Stimulated activated CD8-positive, alpha-beta memory T cell treated with anti-CD3 and anti-CD28 coated beads, Interleukin-7, amount 100 ng/mL, for 4 hours (primary cell): ENCODE measurements at places on chromosomes 5 and 9.

- DNase-seq, result no peak
These were observed 89.4 kb downstream of the MACROH2A1 start for GRCh38 chr5:135309391-135310327.

DNA sequence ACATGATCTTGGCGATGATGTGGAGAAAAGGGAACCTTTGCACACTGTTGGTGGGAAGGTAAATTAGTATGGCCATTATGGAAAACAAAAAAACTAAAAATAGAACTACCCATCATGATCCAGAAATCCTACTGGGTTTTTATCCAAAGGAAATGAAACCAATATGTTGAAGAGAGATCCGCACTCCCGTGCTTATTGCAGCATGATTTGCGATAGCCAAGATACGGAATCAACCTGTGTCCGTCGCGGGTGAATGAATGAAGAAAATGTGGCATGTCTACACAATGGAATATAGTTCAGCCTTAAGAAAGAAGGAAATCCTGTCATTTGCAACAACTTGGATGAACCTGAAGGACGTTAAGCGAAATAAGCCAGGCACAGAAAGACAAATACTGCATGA lies 84.5 kb downstream of the TTLL11 start:
- DNase-seq, result no peak

- DNase-seq, result no peak
These were observed 65.7 kb upstream of the ANKH start for GRCh38 chr5:14937254-14937653.

- DNase-seq, result no peak
These were observed 41.6 kb upstream of the TLR4 start for GRCh38 chr9:117662651-117663050.

- no peak for DNase-seq
These were observed 143.1 kb downstream of the ELAVL2 start for GRCh38 chr9:23682891-23683431.

DNA sequence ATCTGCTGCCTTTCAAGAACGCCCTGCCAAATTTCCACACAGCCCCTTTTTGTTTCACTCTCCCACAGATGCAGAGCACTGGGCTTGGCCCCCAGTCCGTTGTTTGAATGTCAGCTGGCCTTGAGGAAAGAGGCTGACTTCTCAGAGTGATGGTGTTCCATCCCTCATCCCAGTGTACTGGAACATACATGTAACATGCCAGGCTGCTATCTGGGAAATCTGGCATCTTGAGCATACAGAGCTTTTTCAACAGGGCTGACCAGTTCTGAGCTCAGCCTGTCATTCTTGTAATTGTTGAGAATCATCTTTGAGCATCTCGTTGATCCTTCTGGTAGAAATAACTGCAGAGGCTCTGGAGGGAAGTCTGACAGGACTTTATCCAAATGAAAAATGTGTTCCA lies 2.8 kb downstream of the GALNT10 start:
- no peak for DNase-seq

GRCh38 chr5:42483472-42484154 lies 60.4 kb downstream of the GHR start:
- no peak for DNase-seq

DNA sequence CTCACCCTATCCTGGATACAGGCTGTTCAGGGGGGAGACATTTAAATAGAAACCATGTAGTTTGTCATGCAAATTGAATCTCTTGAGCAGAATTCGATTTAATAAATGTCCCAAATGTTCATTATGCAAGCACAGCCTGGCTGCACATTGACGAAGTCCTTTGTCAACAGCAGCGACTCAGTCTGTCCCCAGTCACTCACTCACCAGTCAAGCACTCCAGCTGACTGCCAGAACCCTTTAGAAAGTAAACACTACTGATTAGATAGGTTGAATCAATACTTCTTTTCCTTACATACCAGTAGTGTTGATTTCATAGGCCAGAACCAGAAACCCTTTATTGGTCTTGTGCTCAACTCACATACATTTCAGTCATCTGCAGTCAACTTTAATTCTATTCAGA lies 27.5 kb downstream of the CDH6 start:
- no peak for DNase-seq

DNA sequence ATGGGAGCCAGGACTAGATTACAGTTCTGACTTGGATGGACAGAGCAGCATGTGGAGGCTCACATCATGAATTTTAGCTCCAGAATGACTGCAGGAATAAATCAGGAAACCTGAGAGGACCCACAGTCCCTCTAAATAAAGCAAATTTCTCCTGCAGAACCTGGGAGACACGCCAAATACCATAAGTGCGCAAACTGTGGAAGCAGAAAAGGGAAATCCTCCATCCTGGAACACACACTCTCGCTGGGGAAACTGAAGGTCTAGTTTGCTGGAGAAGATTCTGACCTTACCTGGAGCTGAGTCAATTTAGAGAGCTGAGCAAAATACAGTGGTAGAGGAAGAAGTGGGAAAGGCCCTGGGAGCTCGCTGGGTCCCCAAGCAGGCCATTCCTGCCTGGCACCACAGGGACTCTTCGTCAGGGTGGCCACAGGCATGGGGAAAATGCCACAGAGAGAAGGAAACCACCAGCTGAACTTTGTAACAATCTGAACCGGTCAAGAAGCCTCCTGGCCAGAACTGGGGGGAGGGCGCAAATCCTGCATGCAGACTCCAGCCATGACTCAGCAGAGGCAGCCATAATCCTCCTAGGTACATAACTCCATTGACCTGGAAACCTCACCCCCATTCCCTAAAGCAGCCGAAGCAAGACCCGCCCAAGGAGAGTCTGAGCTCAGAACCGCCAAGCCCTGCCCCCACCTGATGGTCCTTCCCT lies 390.9 kb downstream of the LRRC70 start:
- DNase-seq, result no peak

DNA sequence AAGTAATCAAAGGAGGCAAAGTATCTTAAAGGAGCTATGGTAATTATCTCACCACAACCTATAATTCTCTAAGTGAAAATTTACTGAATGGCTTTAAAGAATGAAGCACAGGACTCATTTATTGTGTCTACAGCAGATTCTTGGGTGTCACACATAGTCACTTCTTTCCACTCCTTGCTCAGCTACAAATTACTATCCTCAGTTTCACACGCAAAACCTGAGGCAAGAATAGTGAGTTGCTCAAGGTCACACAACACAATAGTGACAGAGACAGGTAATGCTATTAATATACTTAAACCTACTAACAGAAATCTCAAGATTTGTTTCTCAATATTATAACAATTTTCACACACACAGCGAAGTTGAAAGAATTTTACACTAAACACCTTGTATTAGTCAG lies 120.9 kb upstream of the STK32A start:
- no peak for DNase-seq

- no peak for DNase-seq
These were observed 95.3 kb upstream of the SLC12A2 start for GRCh38 chr5:127988146-127988760.

GRCh38 chr5:50749181-50749580 lies 82.7 kb downstream of the PARP8 start:
- no peak for DNase-seq

DNA sequence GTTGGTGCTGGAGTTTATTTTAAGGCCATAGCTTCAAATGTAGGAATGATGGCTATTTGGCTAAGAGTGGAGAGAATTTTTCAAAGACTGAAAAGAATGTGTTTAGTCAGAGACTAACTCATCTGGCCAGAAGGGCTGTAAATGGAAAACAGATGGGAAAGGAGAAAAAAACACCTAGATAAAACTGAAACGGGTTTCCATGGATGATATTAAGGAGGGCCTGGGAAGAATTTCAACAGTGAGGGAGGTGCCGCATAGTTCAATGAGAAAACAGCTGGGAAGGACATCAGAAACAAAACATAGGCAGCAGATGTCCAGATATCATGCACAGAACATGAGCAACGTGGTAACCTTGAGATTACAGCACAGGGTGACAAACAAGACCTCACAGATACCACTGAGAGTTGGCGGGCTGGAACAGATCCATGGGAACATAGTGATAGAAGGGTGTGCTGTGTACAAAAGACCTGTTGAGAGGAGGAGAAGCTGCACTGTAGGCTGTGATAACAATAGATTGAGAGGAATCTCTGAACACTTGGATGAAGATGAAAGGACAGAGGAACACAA lies 31.2 kb upstream of the RAD23B start:
- no peak for DNase-seq

DNA sequence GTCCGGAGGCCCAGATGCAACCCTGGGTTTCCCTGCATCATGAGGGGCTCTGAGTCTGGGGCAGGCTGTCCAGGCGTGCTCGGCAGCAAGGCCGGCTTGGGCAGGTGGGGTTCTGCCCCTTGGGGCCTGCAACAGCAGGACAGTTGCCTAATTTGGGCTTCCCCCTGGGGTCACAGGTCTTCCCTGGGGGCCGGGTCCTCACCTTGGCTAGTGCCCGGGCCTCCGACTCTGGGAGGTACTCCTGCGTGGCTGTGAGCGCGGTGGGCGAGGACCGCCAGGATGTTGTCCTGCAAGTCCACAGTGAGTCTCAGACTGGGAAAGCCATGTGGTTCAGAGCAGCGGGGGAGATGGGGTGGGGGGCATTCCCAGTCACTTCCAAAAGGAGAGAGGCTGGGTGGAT lies 82.1 kb upstream of the ASS1 start:
- DNase-seq, result no peak

GRCh38 chr9:90287567-90288274 lies 354.9 kb downstream of the DIRAS2 start:
- no peak for DNase-seq

- DNase-seq, result no peak
These were observed 18.1 kb upstream of the ARRDC3 start for GRCh38 chr5:91401175-91401574.
